Activated T-helper 1 cell treated with anti-CD3 and anti-CD28 coated beads, Interleukin-12 subunit alpha, Interleukin-12 subunit beta, Interleukin-2, Interleukin-4 antibody, amounts not matched to agents 30 ng/mL and 10 ng/mL and 1 ng/mL, durations not matched to agents 14 hours and 24 hours and 36 hours (primary cell): ENCODE measurements at places on chromosomes 16 and 17.

GRCh38 chr17:64005734-64006167 lies 7.6 kb downstream of the PRR29 start:
- no peak for DNase-seq

- DNase-seq: no peak
Observed at GRCh38 chr16:50673496-50674275, 7.4 kb downstream of the SNX20 start.

GRCh38 chr17:33779234-33779591 lies 475.9 kb upstream of the CCL2 start:
- no peak for DNase-seq

DNA sequence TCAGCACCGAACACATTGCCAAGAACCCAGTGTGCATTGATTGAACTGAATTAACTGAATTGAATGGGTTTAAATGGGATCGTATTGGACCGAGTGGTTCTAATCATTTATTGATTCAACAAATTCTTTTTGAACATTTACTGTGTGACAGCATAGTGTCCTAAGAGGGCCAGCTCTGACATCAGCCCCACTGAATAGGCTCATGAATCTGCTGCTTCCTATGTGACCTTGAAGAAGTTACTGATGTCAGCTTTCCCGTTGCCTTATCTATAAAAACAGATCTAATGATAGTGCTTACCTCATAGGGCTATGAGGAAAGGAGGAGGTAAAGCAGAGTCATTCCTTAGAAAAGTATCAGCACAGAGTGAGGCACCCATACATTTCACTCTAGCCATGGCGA lies 226.3 kb downstream of the CBLN1 start:
- no peak for DNase-seq

GRCh38 chr16:407253-407652 lies 5.6 kb downstream of the DECR2 start:
- DNase-seq: no peak

- no peak for DNase-seq
Observed at GRCh38 chr16:13186813-13187212, 285.4 kb downstream of the SHISA9 start.

GRCh38 chr16:89085755-89086154 lies 7.9 kb upstream of the ACSF3 start:
- no peak for DNase-seq

- DNase-seq: no peak
Observed at GRCh38 chr17:31695456-31696090, 163.5 kb downstream of the COPRS start.
